ENCODE measurements at places on chromosomes 13 and 19.

GRCh38 chr13:112933649-112934048, 35.4 kb upstream of the MCF2L start:
- DNase-seq: no peak

DNA sequence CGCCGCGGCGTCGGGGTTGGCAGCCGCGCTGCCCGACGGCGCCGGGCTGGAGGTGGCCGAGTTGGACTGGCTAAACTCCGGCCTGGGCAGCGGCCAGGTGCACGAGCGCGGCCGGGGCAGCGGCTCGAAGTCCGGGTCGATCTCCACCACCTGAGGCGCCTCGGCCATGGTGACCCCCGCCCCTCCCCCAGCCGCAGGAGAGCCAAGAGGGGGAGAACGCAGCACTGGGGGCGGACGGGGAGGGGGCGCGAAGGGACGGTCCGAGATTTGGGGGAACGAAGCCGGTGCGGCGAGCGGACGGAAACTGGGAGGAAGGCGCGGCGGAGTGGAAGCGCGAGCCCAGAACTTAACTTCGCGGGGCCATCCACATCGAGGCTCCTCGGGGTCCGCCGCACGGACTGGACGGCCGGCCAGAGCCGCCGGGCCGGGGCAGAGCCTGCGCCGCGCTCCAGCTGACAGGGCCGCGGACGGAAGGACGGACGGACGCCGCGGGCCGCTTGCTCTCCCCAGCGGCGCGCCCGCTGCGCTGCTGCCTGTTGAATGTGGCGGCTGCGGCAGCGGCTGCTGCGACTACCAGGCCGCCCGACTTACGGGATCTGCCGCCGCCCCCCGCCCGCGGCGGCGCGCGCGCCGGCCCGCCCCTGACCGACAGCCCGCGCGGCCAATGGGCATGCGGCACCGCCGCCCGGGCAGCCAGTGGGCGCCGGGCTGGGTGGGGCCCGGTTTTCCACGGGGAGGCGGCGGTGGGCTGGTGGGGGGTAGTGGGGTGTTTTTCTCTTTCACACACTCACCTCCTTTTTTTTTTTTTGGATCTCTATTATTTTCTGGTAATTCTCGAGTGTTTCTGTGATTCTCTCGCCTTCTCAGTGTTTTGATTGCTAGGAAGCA, at the start of gene FOXO1:
TSS of gene FOXO1 (minus strand) at position 597 of the 888 bp plus-strand sequence. CDS start at position 168, 429 bp downstream.
- peak; percentile 84 for DNase-seq

GRCh38 chr13:88395804-88396203, 724.6 kb downstream of the SLITRK5 start:
- no peak for DNase-seq

DNA sequence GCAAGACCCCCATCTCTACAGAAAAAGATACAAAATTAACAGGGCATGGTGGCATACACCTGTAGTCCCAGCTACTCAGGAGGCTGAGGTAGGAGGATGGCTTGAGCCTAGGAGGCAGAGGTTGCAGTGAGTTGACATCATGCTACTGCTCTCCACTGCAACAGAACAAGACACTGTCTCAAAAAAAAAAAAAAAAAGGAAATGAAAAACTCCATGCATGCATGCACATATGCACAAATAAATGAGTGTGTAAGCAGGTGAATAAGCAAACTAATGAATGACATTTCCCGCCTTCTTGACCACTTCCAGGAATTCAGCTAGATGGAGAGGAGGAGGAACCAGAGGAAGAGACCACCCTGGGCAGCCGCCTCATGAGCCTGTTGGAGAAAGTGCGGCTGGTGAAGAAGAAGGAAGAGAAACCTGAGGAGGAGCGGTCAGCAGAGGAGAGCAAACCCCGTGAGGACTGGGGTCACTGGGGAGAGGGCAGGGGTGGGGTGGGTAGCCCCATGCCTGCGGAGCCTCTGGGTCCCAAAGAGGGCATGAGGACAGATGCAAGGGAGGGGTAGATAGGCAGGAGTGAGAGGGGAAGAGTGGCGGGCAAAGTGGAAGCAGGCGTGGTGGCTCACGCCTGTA, 58.8 kb downstream of the RYR1 start:
- no peak for DNase-seq

- no peak for DNase-seq
Observed at GRCh38 chr19:49343123-49343522, 7.9 kb downstream of the CD37 start.

DNA sequence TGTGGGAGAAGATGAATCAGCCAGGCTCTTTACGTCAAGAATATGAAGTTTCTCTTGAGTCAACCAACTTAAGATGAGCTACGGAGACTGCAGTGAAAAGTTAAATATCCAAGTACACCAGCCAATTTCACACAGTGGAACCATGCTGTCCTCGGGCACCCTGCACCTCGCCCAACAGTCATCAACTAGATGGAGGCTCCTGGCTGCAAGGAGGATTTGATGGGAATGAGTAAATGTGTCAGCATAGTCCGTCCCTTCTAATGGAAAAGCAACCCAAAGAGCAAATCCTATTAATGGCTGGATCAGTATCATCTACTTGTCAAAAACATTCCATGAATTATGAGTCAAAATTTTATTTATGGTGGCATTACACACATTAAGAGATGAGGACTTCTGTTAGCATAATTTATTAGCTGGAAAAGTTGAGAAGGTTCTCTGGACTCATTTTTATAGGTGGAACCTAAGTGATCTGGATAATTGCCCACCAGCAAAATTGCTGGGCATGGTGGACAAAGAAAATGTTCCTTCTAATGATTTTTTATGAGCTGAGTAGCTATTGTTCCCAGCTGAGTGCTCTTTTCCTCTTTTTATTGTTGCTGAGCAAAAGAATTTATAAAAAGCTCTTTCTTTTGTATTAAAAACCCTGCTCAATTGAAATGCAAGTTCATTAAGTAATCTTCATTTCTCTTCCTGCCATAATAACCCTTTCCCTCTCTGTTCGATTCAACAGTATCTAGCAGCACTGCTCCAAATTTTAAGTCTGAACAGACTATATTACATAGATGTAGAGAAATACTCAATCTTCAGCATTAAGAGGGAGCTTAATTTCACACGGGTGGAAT, 88.4 kb downstream of the DNAJC15 start:
- no peak for DNase-seq

- DNase-seq: peak; percentile 53
Observed at GRCh38 chr13:90867336-90867683, 480.2 kb upstream of the MIR17HG start.

DNA sequence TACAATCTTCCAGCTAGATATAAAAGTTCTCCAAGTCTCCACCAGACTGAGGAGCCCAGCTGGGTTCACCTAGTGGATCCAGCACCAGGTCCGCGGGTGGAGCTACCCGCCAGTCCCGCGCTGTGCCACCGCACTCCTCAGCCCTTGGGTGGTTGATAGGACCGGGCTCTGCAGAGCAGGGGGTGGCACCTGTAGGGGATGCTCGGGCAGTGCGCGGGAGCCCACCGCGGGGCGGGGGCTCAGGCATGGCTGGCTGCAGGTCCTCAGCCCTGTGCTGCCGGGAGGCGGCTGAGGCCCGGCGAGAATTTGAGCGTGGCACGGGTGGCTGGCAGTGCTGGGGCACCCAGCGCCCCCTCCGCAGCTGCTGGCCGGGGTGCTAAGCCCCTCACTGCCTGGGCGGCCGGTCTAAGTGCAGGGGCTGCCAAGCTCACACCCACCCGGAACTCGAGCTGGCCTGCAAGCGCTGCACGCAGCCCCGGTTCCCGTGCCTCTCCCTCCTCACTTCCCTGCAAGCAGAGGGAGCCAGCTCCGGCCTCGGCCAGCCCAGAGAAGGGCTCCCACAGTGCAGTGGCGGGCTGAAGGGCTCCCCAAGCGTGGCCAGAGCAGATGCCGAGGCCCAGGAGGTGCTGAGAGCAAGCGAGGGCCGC, 542.8 kb upstream of the PCDH9 start:
- DNase-seq: no peak

- DNase-seq: peak; percentile 95
Observed at GRCh38 chr19:49118565-49119410, at the start of gene C19orf73. Gene C19orf73 (minus strand): TSS chr19:49119143. CDS start chr19:49119022, 121 bp downstream.

DNA sequence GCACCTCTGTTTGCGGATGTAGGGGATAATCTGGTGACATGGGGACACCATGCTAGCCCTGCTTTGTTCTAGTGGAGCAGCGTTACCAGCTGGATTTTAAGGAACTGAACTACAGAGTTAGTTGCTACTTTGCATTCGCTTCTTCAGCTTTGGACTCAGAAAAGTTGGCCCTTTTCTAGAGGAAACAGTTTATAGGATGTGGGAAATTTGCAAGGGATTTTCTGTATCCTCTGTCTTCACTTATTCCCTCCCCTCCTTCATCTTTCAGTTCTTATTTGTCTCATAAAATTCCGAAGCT, 2.1 kb downstream of the GATAD2A start:
- no peak for DNase-seq

- DNase-seq: no peak
Observed at GRCh38 chr19:23788411-23788810, 29.7 kb upstream of the ZNF681 start.

- no peak for DNase-seq
Observed at GRCh38 chr13:101116341-101116740, 300.0 kb downstream of the NALCN start.

DNA sequence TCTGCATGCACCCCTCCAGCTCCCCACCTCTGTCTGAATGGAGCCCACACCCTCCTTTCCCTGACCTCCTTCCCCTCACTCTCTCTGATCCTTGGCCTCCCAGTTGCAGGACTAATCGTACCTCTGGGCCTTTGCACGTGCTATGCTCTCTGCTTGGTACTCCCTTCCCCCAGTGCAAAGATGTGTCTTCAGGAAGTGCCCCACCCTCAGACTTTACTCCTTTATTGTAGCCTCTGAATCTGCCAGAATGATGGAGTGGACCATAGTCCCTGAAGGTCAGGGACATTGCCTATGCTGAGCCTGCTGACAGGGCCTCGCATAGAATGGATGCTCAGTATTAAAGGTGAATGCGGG, 1.3 kb upstream of the JUND start:
- DNase-seq: peak; percentile 60

GRCh38 chr19:53424968-53425597, 6.7 kb upstream of the ZNF761 start:
- DNase-seq: peak; percentile 82

DNA sequence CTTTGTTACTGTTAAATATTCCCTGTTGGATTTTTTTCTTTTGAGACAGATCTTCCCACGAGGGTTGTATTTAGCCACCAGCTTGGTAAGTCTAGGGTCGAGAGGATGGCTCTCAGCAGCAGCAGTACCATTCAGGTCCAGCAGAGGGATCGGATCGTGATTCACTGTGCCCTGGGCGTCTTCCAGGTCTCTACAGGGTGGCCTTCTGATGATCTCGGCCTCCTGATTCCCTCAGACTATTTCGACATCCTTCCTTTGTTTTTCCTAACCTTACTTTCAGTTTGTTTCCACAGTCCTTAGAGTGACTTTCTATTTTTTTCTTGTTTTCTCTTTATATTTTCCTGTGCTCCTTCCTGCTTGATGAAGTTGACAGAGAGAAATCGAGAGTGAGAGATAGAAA, 1436.9 kb downstream of the UQCRFS1 start:
- no peak for DNase-seq

- no peak for DNase-seq
Observed at GRCh38 chr13:99514801-99515200, 13.5 kb downstream of the TM9SF2 start.

DNA sequence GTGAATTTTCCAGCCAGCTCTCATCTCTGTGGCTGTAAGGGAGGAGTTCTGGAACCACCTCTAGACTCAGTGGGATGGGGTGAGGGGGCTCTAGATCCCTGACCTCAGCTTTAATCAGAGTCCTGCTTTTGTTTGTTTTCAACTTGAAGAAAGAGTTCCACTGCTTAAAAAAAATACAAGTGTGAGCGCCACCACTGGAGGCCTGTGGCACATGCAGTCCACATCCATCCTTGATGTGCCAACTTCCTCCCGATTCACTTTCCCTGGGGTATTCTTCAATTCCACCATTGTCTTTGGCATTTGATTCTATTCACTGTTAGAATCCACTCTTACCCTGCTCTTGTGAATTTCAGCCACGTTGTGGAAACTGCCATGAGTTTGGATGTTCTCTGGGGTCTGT, 62.4 kb upstream of the GJB6 start:
- no peak for DNase-seq

DNA sequence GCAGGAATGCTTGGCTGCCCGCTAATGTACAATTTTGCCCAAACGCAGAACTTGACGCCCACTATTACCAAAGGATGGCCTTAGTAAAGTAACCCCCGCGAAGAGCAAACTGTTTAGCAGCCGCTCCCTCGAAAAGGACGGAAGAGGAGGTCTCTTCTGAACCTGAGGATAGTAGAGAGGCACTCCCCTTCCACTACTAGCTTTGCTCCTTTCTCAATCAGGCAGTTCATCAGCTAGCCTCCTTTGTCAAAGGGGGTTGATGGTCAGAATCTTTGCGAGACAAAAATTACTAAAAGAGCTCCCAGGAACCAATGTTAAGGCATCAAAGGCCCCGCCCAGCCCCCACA, 534 bp downstream of the CAB39L start:
- DNase-seq: no peak

DNA sequence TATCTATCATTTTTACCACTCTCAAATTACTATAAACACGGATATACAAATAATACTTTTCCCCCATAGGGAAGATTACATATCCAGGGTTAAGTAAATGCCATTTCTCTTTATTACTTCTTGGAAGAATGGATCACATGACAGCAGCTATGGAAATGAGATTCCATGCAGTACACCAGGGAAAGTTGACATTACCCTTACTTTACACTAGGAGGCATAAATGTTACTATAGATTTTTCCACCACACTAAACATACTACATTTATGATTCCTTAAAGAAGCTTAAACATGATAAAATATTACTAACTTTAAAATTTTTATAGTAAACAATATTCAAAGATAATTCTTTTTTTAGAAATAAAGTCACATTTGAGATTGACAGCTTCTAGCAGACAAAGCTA, 611.4 kb downstream of the PCDH9 start:
- no peak for DNase-seq

- DNase-seq: no peak
Observed at GRCh38 chr19:55676383-55676782, 1.4 kb downstream of the EPN1 start.

DNA sequence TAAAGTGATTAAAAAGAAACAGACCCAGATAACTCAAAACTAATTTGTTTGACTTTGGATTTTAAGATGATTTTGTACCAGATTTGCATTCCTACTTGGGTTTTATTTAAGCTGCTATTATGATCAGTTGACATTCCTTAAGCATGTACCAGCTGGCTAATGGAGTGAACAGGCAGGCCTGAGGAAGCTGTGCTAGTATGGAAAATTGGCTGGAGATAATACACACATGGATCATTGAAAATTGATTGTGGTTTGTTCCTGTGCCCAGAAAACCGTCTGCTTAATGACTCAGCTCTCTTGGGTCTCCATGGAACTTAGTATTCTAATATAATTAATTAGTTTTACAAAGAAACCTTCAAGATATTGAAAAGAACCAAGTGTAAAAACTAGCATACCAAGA, 22.6 kb downstream of the POLR1D start:
- no peak for DNase-seq

Measured in activated naive CD4-positive, alpha-beta T cell treated with anti-CD3 and anti-CD28 coated beads for 36 hours (primary cell).